ENCODE measurements at places on chromosomes 1 and 21. TPM values are rescaled to one million over a fixed set of nuclear protein-coding genes. Genes with fewer than 3 reads are reported as not detected.

GRCh38 chr1:168179438-168180147 lies 831 bp downstream of the TIPRL start:
- peak; percentile 11 for DNase-seq

DNA sequence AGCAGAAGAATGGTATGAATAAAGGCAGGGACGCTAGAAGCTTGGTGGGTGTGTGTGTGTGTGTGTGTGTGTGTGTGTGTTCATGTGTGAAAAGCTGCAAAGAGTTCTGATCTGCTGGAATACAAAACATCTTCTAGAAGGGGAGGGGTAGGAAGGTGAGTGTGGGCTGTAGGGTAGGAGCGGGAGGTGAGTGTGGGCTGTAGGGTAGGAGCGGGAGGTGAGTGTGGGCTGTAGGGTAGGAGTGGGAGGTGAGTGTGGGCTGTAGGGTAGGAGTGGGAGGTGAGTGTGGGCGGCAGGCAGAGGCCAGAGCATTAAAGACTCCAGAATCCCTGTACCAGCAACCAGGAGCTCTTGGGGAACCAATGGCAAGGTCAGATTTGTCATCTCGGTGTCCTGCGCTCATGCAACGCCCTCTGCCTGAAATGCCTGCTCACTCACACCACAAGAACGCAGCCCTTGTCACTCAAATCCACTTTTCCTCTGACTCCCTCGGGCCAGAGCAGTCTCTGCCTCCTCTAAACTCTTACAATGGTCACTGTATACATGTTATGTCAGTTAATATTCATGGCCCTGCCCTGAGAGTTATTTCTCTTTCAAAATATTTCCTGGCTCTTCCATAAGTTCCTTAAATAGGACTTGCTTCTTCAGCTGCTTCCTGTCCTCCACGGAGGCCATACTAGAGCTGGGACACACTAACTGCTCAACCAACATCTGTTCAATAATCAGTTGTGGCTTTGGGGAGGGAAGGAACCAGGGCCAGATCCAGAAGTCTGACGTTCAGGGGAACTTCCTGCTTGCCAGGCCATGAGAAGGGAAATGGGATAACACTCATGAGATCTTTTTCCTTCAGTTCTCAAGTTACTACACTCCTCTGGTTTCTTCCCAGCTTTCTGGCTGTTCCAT lies 53.6 kb upstream of the ZNF644 start:
- DNase-seq, result no peak

DNA sequence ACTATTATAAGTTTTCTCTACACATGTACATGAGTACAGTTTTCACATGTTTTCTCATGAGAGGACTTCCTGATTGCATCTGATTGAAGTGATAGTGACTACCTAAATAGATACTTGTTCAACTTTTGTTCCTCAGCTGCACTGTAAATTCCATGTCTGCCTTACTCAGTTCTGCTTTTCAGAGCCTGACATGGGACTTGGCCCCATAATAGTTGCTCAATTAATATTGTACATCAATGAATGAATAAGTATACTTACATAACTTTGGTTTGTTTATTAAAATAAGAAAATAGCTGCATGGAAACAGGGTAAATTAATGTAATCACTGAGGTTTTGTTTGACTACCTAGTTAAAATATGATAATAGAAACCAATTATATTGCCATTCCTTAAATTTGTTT lies 78.7 kb downstream of the HMCN1 start:
- no peak for DNase-seq

- DNase-seq, result no peak
These were observed 20.4 kb upstream of the SLAMF9 start for GRCh38 chr1:159974350-159974965.

The COL16A1 gene
- polyA plus RNA-seq, result 50.2 TPM

The CD2 gene
- 0.36 TPM for polyA plus RNA-seq

DNA sequence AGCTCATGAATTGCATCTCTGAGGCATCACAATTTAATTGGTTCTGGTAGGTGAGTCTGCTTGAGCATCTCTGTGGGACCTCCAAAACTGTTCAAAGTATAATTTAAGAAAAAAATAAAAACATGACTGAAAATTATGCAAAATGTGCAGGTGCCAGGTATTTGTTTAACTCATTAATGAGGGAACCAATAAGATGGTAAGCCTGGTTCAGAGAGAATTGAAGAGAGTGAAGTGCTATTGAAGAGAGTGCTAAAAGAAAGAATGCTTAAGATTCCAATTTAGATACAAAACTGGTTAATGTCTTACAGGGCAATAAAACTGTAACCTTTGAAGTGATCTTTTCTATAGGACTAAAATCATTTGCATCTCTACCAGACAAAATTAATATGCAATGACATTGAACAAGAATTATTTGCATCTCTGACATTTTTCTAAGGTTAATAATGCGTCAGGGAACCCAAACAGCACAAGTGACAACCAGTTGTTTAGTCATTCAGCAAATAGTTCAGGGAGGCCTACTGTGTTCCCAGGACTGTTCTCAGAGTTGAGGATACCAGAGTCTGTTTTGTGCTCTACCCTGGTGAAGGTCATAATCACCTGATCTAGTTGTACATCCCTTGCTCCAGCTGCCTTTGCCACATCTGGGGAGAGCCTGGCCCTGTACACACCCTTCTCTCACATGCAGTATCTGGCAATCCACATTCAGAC lies 183.5 kb downstream of the PATJ start:
- DNase-seq, result no peak

The ARMH1 gene
- 9.0 TPM for polyA plus RNA-seq

The DPM3 gene
- polyA plus RNA-seq, result 50.3 TPM

- no peak for DNase-seq
These were observed 20.1 kb downstream of the DR1 start for GRCh38 chr1:93365813-93366212.

DNA sequence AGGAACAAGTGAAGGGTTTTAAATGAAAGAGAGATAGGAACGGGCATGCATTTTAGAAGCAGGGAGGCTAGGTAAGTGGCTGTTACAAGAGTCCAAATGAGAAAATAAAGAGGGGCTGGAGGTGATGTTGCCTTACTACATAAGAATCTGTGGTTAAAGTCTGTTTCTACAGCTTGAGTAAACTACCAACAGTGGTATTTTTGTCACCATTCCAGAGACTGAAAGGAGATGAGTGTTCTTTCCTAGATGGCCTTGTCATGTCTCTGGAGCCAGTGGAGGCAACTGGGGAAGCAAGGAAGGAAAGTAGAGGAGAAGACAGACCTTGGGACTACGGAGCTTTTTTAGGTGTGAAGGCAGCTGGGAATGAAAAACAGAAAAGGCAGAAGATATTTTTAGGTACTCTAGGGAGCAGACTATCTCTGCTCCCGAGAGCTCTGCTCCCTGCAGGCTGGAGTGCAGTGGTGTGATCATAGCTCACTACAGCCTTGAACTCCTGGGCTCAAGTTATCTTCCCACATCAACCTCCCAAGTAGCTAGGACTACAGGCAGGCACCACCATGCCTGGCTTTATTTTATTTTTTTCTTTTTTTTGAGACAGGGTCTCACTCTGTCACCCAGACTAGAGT lies 12.2 kb downstream of the HDAC1 start:
- no peak for DNase-seq

The SERBP1 gene
- 389 TPM for polyA plus RNA-seq

- peak; percentile 93 for DNase-seq
These were observed 2.5 kb downstream of the MTHFR start for GRCh38 chr1:11802973-11803885.

The S100B gene
- 5.5 TPM for polyA plus RNA-seq

The AK5 gene
- 5.2 TPM for polyA plus RNA-seq

The PTCH2 gene
- polyA plus RNA-seq, result 5.4 TPM

DNA sequence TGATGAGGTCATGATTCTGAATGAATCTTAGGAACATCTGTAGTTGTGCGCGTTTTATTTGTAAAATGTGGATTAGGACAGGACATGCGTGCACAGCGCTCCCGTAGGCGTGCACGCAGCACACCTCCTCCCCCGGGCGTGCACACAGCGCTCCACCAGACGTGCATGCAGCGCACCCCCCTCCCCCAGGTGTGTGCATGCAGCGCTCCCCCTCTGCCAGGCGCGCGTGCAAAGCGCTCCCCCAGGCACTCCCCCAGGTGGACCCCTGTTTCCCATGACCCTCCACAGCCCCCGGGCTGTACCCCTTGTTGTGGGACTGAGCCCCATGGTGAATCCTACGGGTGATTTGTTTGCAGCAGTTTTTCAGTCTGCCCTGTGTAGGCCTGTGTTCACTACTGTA lies 61.6 kb downstream of the S100B start:
- no peak for DNase-seq

DNA sequence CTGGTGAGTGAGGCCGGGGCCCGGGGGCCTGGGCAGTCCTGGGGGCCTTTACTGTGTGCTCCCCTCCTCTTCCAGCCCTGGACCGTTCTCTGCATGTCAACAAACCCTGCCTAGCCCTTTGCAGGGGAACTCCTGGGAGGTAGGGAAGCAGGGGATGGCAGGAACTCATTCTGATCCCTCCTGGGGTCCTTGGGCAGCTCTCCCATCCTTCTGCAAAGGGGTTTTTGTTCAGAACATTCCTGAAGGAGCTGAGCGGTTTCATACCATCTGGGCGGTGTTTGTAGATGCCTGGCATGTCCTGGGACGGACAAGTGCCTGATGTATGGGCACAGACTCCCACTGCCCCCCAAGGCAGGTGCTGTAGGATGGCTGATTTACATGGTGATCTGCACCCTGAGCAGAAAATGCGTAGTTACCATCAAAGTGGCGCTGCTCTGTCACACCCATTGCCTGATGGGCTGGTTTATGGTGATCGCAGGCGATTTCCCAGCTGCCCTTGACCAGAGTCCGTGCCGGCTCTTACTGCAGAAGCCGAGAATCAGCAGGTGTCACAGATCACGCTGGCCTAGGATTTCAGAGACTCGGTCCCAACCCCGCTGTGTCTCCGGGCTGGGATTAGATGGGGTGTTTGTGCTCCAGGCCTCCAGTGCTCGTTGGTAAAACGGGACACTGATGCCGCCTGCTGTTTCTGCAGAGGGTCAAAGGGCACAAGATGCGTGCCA lies 71.6 kb upstream of the TRAPPC10 start:
- DNase-seq, result no peak

The TRIM45 gene
- polyA plus RNA-seq, result 29.3 TPM

The CRABP2 gene
- polyA plus RNA-seq, result 113 TPM

Data from renal pelvis (tissue), 12 donors.